ENCODE measurements at places on chromosomes 13 and 19.

DNA sequence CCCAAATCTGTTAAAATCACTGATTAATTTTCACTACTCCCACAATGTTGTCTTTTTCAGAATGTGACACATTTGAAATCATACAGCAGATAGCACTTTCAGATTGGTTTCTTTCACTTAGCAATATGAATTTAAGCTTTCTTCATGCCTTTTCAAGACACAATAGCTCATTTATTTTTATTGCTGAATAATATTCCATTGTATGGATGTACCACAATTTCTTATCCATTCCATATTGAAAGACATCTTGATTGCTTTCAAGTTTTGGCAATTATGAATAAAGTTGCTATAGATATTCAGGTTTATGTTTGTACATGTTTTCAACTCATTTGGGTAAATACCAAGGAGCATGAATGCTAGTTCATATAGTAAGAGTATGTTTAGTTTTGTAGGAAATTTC is 2635.6 kb upstream of the PCDH20 start:
- no peak for DNase-seq

GRCh38 chr19:19597809-19598306 is 20.6 kb downstream of the PBX4 start:
- no peak for DNase-seq

DNA sequence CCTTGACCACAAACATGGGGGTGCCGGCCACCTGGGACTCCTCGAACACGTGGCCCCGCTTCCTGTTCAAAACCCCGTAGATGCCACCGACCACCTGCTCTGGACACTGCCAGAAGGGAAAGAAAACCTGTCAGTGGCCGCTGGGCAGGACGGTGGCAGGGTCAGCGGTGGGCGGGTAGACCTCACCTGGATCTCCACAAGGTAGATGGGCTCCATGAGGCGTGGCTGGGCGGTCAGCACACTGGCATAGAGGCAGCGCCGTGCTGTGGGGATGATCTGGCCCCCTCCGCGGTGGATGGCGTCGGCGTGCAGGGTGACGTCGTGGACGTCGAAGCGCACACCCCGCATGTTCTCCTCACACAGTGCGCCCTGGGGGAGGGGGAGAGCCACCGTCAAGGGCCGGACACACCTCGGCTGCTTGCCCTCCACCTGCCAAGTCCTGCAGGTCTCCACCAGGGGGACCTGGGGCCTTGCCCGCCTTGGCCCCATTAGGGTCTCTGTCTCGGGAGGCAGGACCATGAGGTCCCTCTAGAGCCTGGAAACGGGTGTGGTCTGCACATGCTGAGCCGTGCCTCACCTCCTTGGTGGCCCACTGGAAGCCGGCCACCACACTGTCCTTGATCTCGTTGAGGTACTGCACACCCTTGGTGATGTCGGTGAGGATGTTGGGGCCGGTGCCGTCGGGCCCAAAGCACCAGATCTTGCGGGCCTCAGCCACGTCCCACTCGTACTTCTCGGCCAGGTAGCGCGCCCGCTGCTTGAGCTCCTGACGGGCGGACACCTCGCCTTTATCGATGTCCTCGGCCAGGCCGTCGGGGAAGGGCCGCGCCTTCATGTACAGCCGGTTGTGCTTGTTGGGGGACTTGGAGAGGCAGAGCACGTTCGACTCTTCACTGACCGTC is 6.6 kb upstream of the DAPK3 start:
- no peak for DNase-seq

- DNase-seq, result no peak
These were observed 418.1 kb upstream of the ARGLU1 start for GRCh38 chr13:106986033-106986484.

- no peak for DNase-seq
These were observed 16.3 kb upstream of the KIR3DL3 start for GRCh38 chr19:54707962-54708361.

GRCh38 chr19:55304279-55304978 is 20.6 kb downstream of the BRSK1 start:
- DNase-seq, result peak; percentile 86

GRCh38 chr13:102317593-102317992 is 84.3 kb downstream of the FGF14 start:
- no peak for DNase-seq

DNA sequence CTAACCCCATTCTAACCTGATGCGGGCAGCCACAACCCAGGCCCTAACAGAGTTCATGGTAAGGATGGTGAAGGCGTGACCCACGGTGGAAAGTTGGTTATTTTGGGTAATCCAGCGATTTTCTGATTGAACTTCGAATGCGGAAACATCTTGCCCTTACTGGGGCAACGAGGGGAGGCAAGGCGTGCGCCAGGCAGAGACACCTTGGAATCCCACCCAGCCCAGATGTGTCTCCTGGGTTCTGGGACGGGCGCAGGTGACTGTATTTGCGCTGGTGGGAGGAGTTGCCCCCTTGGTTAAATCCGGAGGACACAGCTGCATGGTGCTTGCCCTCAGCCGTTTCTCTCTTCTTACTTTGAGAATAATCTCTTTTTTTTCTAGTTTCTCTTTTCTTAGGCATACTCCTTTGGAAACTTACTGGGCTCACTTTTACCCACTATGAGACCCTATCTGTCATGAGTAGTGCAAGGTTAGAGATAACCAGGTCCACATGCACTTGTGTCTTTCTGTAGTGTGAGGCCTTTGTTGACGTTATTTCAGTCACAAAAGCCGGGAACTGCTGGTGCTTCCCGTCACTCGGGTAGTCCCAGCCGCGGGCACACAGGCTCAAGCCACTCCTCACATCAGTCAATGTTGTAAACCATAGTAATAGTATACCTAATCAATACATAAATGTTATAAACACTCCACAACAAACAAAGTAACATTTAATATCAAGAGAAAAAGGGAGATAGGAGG is 81.5 kb downstream of the ATP11A start:
- no peak for DNase-seq

DNA sequence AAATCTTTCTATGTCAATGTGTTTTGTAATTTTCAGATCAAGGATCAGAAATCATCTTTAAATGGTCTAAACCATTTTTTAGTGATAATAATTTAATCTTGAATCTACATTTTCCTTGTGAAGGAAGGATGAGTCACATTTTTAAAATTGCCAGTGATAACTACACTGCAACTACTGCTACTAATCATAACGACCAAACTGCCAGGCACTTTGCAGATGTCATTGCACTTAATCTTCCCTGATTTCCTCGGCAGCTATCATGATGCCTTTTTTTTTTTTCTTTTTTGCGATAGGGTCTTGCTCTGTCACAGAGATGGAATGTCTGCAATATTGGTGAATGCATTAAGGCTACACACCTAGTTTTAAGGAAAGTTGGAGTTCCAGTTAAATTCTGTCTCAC is 41.4 kb upstream of the SLC10A2 start:
- no peak for DNase-seq

- no peak for DNase-seq
These were observed 329.6 kb downstream of the EFNB2 start for GRCh38 chr13:106205871-106206270.

DNA sequence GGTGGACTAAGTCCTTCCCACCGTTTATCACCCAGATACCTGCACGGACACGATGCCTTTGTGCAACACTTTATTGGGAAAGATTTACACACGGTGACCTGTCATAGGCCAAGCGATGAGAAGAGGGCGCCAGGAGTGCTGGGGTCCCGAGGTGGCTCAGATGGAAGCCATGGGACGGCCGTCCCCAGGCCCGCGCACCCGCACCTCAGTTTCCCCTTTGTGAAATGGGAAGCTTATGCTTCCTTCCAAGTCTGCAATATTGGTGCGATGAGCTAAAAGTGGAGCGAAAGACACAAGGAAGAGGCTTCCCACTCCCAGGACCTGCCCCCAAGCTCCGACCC is 369 bp upstream of the TMC4 start:
- DNase-seq, result no peak

- DNase-seq, result peak; percentile 87
These were observed 661 bp upstream of the MIR17HG start for GRCh38 chr13:91346850-91347201.

DNA sequence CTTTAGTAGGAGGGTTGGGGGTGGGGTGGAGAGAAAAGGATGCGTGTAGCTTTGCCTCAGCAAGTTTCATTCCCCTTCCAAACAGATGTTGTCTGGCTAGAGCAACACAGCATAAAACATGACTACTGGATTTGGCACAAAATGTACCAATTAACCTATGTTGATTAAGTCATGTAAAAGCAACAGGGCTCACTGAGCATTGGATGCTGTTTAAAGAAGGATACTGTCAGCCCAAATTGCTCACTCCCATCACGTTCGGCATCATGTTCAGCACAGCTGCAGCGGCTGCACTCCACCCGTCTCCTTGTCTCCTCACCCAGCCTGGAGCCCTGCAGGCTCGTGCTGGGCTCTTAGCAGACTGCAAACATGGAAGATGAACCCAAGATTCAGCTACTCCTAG is 77.5 kb downstream of the DLEU7 start:
- DNase-seq, result no peak

DNA sequence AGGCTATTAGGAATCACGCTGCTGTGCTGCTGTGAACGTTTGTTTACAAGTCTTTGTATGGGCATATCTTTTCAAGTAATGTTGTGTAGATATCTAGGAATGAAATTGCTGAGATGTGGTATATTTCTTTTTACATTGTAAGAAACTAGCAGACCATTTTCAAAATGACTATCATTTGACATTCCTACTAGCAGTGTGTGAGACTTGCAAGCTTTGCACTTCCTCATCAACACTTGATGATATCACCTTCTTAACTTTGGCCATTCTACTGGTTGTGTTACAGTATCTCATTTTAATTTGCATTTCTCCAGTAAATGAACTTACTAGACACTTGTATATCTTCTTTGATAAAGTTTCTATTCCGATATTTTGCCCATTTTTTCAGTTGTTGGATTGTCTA is 12.1 kb downstream of the METTL21C start:
- no peak for DNase-seq

GRCh38 chr19:38526430-38526829 is 91.3 kb downstream of the MAP4K1 start:
- no peak for DNase-seq

DNA sequence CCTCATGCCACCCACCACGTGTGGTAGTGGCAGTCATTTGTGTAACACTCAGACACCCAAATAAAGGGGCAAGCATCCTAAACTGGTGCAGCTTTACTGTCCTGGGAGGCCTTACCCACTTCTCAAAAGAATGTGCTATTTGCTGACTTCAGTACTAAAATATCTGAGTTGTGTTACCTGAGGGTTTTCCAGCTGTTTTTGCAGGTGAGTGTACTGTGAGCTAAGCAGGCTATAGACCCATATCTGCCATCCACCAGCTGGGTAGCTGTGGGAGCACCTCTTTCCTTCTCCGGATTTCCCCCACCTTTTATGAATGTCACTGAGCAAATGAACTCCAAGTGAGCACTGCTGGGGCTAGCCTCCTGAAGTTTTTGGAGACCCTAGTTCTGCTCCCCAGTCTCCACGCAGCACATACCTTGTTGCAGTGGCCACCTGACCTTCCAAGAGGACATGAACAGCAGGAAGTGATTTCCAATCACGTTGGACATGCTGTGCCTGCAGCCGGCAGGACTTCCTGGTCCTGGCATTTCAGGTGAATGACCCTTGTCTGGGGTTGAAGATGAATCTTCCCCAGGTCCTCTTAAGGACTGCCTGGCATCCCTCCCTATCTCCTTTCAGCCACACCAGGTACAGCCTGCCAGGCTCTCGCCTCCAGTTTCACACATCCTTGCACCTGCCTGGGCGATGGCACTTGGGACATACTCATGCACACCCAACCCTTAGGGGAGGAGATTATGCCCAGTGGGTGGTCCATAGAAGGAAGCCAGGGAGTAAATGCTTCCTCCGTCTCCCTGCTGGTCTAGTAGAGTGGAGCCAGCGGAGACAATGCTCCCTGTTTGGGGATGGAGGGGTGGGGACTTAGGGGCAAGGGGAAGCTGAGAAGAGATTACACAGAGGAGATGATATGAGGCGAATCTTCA is 109.5 kb upstream of the SPATA13 start:
- no peak for DNase-seq

GRCh38 chr13:42594481-42595252 is 20.7 kb downstream of the TNFSF11 start:
- peak; percentile 89 for DNase-seq

DNA sequence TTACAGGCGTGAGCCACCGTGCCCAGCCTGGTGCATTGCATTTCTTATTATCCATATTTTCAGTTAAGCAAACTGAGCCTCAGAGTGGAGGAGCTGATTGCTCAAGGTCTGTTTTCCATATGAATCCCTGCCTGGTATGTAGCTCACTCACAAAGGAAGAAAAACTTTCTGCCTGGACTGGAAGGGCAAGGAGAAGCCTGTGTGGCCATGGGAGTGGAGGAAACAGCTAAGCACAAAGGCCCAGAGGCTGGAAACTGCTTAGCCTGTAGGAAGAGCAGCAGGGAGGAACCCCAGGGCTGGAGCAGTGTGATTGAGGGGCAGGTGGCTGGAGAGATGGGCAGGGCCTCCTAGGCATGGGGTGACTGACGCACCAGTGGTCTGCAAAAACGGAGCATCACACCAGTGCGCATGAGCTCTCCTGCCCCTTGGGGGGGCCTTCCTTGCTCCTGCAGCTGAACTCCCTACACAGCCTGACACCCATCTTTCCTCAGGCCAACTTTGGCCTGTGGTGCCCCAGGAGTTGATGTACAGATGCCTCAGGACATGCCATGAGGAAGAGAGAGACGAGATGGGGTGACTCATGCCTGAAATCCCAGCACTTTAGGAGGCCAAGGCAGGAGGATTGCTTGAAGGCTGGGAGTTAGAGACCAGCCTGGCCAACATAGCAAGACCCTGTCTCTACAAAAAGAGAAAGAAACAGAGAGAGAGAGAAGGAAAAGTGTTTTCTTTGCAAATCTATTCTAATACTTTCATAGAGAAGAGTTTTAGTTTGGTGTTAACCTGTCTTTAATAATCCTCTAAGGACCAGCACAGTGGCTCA is 2.8 kb upstream of the HNRNPM start:
- no peak for DNase-seq

GRCh38 chr19:18322318-18322758 is 538 bp downstream of the LSM4 start:
- DNase-seq, result peak; percentile 72

DNA sequence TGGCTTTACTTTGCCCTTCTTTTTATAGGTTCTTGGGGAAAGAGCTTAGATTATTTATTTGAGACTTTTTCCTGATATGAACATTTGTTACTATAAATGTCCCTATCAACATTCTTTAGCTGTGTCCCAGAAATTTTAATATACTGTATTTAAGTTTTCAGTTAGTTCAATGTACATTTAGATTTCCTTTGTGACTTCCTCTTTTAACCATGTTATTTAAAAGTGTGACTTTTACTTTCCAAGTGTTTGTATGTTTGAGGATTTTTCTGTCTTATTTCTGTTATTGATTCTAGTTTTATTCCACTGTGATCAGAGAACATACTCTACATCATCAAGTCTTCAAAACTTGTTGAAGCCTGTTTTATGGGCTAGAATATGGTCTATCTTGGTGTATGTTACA is 72.7 kb upstream of the SPRY2 start:
- DNase-seq, result no peak

DNA sequence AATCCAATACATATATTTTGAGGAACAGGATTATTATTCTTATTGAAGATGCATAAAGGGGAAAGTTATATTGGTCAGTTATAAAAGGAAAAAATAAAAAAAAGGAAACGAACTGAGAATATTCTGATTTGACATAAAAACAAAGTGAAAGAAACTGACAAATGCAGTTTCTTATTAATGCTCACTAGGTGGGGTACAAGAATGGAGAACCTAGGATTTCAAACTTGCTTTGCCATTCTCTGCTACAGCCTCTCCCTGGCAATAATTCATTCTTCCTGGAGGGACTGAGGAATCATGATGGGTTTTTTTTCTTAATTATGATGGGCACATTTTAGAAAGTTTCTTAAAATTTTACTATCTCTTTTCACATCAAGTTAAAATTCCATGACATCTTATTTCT is 154.9 kb downstream of the PCDH9 start:
- DNase-seq, result peak; percentile 53
